ENCODE measurements at places on chromosomes 1 and 21.
A peak's percentile ranks its signal among the peaks of the same experiment; 100 is the strongest.

DNA sequence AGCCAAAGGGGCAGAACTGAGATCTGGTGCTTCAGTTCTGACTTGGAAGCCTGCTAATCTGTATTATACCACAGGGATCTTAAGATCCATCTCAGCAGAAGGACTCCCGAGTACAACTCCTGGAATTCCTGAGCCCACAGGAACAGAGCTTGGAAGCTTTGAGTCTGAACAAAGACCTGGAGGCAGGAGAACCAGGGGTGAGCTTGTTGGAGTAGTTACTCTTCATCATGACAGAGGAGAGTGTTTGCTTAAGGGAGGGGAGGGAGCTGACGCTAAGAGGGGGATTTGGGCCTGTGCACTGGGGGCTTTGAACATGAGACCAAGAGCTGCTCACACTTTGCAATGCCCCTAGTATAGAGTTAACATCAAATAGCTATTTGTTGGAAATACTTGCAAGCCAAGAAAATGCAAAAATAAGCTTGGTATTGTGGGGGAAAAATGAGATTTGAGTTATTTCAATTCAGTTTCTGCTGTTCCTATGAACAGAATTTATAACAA, 41.1 kb upstream of the TRABD2B start:
- no peak for DNase-seq

DNA sequence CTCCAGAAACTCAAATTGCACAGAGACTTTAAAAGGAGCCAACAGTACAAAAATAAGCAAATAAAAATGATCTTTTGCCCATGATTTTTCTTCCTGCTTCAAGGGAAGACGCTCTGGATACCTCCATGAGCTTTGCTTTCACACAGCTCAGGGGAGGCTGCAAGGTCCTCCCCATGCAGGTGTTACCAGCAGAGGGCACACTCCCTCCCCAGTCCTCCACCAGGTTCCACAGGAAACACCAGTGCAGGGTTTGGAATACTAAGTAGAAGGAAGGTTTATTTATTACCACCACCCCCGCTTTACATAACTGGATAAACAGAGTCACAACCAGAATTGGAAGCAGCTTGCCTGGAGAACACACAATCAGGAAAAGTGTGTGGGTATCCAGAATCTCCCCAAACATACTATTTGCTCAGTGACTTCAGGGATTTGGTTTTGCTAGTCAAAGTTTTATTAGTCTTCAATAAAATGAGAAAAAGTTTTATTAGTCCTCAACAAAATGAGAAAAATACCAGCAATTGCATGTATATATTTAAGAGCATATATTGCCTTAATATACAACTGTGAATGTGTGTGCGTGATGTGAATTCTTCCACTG, 37.3 kb downstream of the HSD3B1 start:
- no peak for DNase-seq

GRCh38 chr21:44548922-44549321, 2.4 kb downstream of the KRTAP10-2 start:
- DNase-seq: no peak

GRCh38 chr1:19577036-19577435, 67.1 kb upstream of the NBL1 start:
- no peak for DNase-seq

DNA sequence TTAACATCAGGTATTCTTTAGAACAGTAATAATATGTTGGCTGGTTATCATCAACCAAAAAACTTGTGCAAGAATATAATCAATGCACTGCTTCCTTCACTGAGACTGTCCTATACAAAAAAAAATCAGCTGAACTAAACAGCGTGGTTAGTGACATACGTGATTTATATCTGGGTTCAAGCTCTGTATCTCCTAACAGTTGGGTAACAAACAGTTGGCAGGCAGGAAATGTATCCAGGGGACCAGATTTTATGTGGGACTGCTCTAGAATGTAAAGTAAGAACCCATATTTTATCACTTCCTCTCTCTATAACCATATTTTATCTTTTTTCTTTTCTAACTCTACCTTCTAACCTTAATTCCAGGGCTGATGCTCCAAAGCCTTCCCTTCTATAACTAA, 8.0 kb downstream of the ACBD6 start:
- DNase-seq: no peak

GRCh38 chr1:3790500-3790923, 5.8 kb downstream of the LRRC47 start:
- no peak for DNase-seq

DNA sequence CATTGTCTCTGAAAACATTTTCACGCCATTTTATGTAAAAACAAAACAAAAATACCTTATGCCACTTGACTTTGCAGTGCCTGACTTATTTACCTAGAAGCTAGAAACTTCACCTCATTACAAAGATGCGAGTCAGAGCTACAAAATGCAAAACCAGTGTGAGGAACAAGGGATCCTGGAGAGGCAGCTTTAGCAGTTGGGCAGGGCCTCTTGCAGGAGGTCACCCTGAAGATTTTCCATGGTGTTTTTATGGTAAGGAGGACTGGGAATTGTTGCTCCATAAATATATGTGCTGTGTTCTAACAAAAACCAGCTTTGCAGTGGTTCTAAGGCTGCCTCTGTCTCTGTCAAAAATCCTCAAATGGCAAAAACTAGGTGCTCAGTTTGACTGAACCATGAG, 36.4 kb upstream of the TARBP1 start:
- DNase-seq: no peak

DNA sequence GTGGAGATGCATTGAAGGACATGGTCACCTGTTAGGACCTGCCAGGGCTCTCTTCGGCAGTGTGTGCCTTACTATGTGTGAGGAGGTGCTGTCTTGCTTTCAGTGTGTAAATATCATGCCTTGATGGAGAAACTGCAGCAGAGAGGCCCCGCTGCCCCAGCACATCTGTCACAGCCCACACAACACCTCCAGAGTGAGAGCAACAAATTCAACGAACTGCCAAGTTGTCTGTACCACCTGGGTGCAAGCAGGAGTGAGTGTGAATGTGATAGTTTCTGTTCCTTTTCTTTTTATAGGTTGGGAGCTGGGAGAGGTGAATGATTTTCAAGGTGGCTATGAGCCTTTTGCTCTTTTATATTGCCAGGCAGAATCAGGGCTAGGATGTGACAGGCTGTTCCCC, 114.6 kb upstream of the KIAA0040 start:
- DNase-seq: no peak

DNA sequence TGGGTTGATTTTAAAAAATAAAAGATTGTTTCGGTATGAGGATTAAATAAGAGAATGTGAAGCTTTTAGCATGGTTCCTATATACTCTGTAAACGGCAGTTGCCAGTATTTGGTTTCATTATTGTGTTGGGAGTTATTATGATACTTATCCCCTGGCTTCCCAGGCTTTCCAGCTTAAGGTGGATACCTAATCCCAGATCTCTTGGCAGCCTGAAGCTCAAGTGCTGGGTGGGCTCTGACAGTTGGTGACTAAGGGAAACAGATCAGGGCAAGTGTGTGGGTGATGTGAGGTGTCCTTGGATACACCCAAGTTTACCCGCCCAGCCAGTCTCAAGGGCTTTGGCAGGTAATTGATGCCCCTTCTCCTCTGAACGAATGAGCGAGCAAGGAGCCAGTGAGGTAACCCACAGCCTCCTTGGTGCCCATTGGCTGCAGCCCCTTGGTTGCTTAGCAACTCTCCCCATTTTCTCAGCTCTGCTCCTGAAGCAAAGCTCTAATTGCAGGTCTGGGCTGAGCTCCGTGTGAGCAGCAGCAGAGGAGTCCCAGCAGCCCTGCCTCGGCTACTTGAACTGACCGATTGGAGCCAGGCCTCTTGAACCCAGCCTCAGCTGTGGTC, 6.1 kb downstream of the IPO13 start:
- DNase-seq: no peak

DNA sequence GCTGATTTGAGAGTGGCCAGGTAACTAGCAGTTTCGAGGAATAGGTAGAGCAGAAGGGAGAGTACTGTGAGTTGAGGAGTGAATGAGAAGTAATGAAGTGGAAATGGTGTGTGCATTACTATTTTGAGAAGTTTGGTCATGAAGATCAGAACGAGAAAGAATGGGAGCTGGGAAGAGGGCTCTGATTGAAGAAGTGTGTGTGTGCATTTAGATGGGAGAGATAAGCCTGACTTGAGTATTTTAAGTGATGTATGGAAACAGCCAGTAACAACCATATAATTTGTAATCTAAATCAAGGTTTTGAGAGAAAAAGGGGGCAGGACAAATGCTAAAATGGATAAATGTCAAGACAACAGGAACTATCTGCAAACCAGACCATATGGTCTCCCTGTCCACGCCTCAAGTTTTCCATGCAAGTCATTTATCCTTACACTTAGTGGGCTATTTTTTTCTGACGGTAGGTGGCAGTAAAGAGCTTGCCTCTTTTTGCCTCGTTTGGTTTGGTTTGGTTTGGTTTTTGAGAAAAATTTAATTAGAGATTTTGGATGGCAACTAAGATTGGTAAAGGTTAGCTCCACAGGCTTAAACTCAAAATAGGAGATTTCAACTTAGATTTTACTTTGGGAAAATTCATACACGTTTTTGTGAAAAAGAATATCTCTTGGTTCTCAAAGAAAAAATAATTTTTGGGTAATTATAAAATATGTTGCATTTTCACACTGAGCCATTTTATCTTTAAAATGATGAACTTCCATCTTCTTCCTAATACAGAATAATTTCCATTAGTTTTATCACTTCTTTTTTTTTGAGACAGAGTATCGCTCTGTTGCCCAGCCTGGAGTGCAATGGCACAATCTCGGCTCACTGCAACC, 9.5 kb upstream of the B3GALNT2 start:
- peak; percentile 21 for DNase-seq

GRCh38 chr1:37940299-37940947, 6.4 kb downstream of the INPP5B start:
- no peak for DNase-seq

DNA sequence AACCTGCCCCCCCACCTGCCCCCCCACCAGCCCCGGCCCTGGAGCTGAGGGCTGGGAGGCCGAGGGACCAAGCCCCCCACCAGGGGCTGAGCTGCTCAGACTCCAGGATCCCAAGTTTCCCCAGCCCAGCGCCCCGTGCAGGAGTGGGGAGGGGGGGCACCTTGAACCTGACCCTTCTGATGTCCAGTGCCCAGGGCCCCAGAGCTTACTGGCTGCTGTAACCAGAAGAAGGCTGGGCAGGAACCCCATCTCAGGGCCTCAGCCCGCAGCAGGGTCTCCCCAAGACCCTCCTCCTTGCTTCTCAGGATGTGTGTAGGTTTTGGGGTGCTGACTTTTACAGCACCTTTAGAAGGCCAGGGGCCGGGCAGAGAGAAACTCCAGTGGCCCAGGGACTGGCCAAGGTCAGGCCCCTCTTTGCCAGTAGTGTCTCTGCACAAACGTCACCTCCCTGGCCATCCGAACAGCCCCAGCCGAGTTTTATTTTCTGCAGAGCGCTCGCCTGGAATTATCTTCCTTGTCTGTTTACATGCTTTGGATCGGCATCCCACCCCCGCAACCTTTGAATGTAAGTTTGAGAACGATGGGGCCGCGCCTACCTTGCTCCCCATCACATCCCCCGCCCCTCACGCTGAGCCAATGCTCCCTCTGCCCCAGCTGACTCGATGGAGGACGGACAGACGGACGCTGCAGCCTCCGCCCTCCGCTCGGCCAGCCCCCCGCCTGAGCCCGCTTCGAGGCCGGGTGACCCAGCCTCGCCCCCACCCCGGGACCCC, 70.1 kb upstream of the CASZ1 start:
- DNase-seq: peak; percentile 39

DNA sequence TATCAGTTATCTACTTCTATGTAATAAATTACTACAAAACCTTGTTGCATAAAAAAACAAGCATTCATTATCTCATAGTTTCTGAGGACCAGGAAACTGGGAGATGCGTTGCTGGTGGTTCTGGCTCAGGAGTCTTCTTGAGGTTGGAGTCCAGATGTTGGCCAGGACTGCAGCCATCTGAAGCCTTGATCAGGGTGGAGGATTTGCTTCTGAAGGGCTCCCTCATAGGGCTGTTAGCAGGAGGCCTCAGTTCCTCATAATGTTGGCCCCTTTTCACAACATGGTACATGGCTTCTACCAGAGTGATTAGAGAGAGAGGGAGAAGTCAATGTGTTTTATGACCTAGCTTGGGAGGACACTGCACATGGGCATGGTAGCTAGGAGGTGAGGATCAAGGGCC, 137.4 kb downstream of the CNIH3 start:
- no peak for DNase-seq

GRCh38 chr1:116491700-116492357, 79.0 kb downstream of the CD58 start:
- no peak for DNase-seq

DNA sequence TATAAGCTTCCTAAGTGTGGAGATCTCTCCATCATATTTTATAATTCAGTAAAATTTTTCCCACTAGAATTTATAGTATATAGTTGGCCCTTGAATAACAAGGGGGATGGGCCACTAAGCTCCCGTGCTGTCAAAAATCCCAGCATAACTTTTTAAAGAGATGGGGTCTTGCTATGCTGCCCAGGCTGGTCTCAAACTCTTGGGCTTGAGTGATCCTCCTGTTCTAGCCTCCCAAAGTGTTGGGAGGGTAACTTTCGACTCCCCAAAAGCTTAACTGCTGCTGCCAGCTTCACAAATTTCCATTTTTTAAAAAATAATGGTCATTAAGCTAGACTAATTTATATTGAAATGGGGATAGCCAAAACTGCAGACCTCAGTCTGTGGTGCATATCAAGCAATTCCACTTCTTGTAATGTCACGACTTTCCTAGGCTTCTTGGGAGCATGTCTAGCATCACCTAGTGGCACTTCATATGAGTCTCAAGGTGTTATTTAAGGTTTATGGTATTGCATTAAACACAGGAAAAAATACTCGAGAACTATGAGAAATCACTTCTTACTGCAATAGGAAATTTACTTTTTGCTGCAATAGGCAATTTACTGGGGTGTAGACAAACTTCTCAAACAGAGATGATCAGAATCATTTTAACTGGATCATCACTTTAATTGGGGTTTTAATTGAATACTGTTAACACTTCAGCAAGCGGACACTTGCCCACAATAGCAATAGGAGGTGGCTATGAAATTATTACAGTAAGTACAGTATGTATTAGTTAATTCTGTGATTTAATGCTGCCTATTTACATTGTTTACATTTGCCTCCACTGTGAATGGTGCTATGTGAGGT, 19.3 kb upstream of the ACTA1 start:
- no peak for DNase-seq

DNA sequence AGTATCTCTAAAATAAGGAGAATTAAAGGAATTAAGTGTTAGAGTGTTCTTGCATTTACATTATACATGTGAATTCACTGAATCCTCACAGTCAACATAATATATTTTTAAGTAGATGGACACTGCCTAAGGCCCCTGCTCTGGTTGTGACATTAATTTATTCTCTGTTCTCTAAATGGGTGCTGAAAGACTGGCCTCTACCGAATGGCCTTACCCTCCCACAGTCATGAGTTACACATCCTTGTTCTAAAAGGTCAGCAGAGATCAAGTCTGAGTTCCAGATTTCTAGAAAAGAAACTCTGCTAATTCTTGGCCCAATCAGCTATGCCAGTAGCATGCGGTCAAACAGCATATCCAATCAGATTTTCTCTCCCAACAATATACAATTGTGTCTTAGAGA, 193.2 kb downstream of the TM2D1 start:
- DNase-seq: no peak

- DNase-seq: no peak
Measured at GRCh38 chr21:38311765-38312164, 55.0 kb downstream of the KCNJ15 start.

- DNase-seq: no peak
Measured at GRCh38 chr21:32543975-32544374, 41.3 kb downstream of the TCP10L start.

GRCh38 chr1:198265073-198265661, 108.4 kb downstream of the NEK7 start:
- no peak for DNase-seq

GRCh38 chr21:29025328-29025713, 853 bp downstream of the USP16 start:
- no peak for DNase-seq

Measured in activated CD8-positive, alpha-beta memory T cell treated with anti-CD3 and anti-CD28 coated beads, Interleukin-2, amount 50 U/mL, for 4 hours (primary cell).